Fibroblast of the aortic adventitia (primary cell): ENCODE measurements at places on chromosomes 4 and X. TPM values are rescaled to one million over a fixed set of nuclear protein-coding genes. Genes with fewer than 3 reads are reported as not detected.

SPP1 gene
- total RNA-seq, result 0.72 and 11.9 TPM in 2 replicates

NXF3 gene
- 1.6 TPM in 1 of 2 replicates, not detected in the other for total RNA-seq

VCX gene
- total RNA-seq, result not detected in 2 replicates

SPANXB1 gene
- total RNA-seq, result not detected in 2 replicates

SSX3 gene
- total RNA-seq, result not detected in 2 replicates

CXCL6 gene
- 1.4 and 19.0 TPM in 2 replicates for total RNA-seq

PCDH18 gene
- total RNA-seq, result 102 and 210 TPM in 2 replicates

GPR50 gene
- total RNA-seq, result not detected in 2 replicates

PPARGC1A gene
- 0.81 and 15.9 TPM in 2 replicates for total RNA-seq

GAGE12F gene
- not detected in 2 replicates for total RNA-seq

NHS gene
- total RNA-seq, result 1.6 and 11.6 TPM in 2 replicates

FHL1 gene
- total RNA-seq, result 41.9 and 98.1 TPM in 2 replicates
